ENCODE measurements at places on chromosomes 1 and 21.
A peak's percentile ranks its signal among the peaks of the same experiment; 100 is the strongest.

GRCh38 chr21:31566064-31566463 is 93.4 kb upstream of the SOD1 start:
- DNase-seq: no peak

- DNase-seq: no peak
These were observed 281.1 kb upstream of the DUSP10 start for GRCh38 chr1:222023025-222023424.

DNA sequence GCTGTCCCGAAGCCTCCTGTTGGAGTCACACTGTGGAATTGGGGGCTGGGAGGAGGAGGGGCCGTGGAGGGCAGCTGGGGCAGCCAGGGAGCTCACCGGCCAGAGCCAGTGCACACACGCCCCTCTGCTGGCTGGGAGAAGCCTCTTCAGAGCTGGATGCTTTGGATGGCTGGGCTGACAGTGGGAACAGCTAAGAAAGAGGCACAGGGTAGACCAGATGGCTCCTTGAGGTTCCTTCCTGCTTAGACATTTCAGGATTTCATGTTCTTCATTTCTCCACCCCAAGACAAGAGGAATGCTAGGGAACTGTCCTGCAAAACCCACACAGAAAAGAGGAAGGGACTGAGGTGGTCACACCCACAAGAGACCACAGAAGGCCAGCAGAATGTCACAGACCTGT is 254.8 kb upstream of the VAMP3 start:
- DNase-seq: no peak

- no peak for DNase-seq
These were observed 1.9 kb upstream of the CCDC30 start for GRCh38 chr1:42461196-42461595.

- no peak for DNase-seq
These were observed 2151.6 kb downstream of the MRPL39 start for GRCh38 chr21:23455676-23456075.

DNA sequence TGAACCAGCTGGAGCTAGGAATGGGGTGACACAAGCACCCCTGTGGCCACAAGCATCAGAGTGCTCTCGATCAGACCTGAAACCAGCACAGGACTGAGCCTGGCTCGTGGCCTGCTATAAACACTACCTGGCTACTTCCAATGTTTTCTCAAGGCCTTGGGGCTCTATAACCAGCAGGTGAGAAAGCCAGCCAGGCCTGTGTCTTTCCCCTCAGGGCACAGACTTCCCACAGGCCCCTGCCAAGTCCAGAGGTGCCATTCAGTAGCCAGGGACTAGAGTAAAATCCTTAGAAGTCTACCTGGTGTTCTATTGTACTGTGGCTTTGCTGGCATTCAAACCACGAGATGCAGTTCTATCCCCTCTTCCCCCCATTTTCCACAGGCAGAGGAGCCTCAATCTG is 22.6 kb downstream of the OR2G3 start:
- no peak for DNase-seq

DNA sequence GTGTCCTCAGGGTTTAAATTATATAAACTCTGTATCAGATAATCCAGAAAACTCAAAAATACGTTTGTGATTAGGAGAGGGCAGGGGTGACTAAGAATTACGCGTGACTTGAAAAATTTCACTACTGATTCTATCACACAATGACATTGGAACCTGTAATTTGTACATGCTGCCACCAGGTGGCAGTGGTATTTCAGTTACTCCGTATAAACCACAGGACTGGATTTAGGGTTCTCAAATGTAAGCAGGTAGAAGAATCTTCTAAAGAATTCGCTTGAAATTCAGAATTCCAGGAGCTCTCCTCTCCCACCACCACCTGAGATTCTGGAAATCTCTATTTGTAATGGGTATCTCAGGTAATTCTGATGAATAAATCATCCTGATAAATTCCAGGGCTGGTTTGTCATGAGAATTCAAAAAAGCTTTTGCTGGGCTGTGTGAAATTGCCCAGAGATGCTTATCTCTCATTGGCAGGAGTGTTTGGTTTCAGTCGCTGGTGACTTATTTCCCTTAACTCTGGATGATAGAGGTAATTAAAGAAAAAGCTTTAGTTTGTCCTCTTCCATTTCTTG is 1.7 kb upstream of the KRTAP7-1 start:
- DNase-seq: no peak

- no peak for DNase-seq
These were observed 18.2 kb downstream of the DNAJC11 start for GRCh38 chr1:6683434-6683833.

DNA sequence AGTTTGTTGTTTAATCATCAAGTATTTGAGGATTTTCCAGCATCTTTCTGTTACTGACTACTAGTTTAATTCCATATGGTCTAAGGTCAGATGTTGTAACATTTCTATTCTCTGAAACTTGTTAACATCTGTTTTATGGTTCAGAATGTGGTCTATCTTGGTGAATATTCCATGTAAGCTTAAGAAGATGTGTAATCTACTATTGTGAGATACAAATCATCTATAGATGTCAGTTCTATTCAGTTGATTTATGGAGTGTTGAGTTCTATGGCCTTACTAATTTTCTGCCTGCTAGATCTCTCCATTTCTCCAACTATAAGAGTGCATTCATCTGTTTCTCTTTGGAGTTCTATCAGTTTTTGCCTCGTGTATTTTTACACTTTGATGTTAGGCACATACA is 31.5 kb downstream of the WARS2 start:
- DNase-seq: no peak

- DNase-seq: no peak
These were observed 41.6 kb upstream of the QSOX1 start for GRCh38 chr1:180112984-180113647.

DNA sequence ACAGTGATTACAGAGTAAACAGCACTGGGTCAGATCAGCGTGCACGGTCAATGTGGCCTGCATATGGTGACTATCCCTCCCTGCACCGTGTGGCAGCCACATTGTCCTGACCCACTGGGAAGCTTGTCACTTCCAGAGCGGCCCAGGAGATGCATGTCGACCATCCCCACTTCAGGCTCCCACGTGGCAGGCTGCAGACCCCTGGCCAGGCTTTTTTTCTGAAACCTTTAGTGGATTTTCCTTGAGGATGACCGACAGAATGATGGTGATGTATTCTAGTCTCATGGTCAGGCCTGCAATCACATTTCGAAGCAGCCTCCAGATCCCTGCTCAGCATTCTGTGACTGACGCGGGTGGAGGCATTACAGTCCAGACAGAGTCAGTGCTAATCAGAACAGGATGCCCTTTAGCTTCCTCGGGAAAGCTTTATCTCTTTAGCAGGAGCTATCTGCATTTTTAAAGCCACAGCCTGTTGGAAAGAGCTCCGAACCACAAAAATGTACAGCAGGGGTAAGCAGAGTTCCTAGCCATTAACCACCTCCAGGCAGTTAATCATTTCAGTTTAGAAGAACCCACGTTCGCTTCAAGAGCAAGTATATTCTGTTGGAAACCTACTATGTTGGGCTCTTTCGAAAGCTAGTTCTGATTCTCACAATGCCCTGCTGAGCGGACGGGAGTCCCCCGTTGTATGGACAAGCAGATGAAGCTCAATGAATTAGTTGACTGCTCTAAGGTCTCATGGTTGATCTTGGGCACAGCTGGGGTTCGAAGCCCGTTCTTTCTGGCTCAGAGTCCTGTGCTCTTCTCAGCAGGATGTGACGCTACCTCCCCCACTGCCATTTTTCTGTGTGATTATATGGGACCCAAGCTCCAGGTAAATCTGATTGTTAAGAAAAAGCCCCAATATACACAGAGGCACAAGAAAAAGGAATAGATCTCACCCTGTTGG is 56.5 kb downstream of the IRF2BP2 start:
- DNase-seq: no peak

- DNase-seq: peak; percentile 75
These were observed 11.9 kb downstream of the XPR1 start for GRCh38 chr1:180643693-180644092.

- DNase-seq: no peak
These were observed 34.5 kb downstream of the RAB4A start for GRCh38 chr1:229305392-229305791.

DNA sequence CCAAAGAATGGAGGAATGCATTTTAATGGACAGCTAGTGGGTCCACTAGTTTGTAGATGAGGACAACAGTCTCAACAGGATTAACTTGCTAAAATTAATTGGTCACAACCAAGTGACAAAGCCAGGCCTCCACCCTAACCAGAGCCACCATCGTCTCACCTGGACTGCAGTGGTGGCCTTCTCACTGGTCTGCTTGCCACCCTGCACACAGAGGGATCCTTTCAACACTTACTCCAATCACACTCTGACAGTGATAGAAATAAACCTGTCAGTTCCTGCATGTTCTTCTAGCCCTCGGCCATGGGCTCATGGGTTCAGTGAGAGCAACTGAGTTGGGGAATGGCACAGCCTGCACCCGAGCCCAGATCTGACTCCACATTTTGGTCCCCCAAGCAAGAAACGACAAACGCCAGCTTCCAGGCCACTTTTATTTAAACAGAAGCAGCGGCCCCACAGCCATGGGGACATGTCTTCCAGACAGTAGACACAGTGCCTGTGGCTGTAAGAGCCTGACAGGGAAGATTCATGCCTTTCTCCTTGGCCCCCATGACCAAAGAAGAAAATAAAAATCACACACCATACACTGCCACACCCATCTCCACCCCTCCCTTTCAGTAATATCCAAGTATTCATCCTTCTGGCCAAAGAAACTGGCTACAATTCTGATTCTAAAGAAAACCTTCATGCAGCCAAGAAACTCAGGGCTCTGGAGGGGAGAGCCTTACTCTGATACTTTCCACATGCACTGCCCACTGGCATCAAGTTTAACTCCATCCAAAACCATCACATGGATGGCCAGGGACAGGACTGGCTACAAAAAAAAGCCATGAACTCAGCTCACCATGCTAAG is 37.6 kb downstream of the DHCR24 start:
- DNase-seq: no peak

- no peak for DNase-seq
These were observed 216.9 kb downstream of the APP start for GRCh38 chr21:25953659-25954058.

DNA sequence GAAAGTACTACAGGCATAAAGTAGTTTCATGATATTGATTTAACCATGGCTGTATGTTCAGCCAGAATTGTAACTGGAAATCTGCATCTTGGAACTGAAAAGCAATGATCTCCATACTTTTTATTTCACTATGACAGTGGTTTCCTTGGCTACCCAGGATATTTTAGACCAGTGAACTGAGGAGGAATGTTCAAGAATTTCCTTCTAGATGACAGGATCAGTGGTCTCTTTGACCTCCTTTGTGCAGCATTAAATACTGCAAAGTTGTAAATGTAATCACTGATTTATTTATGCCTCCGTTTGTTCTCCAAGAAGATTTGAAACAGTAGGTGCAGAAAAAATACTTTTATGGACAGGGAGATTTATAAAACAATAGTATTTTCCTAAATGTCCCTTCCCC is 39.5 kb downstream of the VPS13D start:
- no peak for DNase-seq

DNA sequence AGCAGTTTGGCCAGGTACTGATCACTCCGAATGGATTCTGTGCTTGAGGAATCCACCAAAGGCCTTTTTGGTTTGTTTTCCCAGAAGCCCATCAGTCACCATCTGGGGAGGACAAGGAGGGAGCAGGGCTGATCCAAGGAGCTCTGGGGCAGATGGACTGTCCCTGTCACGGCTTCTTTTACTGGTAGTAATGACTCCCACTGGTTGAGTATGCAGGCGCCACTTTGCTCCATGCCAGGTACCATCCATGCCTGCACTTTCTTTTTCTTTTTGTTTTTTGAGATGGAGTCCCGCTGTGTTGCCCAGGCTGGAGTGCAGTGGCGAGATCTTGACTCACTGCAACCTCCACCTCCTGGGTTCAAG is 101.7 kb downstream of the UBIAD1 start:
- no peak for DNase-seq

DNA sequence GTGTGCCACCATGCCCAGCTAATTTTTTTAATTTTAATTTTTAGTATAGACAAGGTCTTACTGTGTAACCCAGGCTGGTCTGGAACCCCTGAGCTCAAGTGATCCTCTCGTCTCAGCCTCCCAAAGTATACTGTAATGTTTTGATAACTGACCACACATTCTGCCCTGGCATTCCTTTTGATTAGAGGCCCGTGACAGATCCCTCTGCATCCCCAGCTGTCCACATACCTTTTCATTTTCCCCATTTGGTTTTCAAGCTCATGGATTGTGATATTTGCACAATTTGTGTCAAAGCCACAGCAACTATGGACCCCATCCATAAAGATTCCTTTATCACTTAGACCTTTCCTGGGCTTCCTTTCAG is 116.8 kb upstream of the ATP1A1 start:
- DNase-seq: no peak

DNA sequence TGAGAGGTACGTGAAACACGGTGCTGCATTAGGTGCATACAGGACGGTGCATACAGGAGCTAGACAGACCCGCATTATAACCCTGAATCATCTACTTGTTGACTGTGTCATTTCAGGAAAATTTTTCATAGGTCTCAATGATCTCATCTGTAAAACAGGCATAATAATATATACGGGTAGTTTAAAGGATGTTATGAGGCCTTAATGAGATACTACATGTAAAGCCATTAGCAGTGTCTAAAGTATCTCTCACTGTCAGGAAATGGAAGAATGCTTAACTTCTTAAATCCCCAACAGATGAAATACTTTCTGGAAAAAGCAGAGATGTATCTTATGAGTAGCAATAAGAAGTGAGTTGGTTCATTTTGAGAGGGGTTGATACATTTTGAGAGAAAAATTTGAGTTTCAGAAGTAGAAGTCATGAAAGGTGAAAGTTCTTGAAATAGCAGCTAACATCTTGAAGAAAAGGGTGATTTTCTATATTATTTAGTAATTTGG is 669.6 kb downstream of the PTPRC start:
- no peak for DNase-seq

- no peak for DNase-seq
These were observed 43.2 kb upstream of the ST6GALNAC5 start for GRCh38 chr1:76824106-76824505.

DNA sequence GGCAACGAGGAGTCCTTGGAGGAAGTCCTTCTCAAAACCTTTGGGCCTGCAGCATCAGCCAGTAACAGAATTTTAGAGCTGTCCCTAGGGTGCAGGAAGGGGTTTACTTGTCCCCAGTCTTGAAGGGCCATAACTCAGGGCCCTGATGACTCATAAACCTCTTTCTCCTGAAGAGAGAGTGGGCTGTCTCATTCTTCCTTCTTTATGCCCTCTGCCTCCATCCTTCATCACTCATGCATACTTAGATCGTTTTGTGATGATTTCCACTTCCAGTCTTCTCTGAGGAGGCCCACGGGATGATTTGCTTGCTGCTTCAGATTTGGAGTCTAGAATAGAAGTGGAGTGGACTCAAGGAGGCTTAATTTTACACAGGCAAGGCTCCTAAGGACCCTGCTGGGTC is 60.2 kb downstream of the NDUFS5 start:
- no peak for DNase-seq

DNA sequence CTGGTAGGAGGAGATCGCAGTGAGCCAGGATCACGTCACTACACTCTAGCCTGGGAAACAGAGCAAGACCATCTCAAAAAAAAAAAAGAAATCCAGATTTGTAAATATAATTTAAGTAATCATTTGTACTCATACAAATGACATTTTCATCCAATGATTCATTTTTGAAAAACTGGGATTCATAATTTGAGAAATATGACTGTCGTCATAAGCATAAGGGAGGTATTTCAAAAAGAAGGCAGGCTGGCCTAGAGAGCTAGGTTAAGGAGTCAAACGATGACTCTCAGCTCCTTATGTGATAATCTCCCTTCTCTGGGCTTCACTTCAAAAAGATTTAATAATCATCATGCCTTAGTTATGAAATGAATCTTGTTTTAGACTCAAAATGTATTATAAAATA is 2.3 kb downstream of the GART start:
- DNase-seq: no peak

All from DMS79 (cell line).